Caco-2 (cell line): ENCODE measurements at places on chromosomes 12 and 14.
A peak's percentile ranks its signal among the peaks of the same experiment; 100 is the strongest.

- H3K36me3 ChIP-seq, result no peaks in the 10 kb centered on the region
- no peaks in the 10 kb centered on the region; the same call in none of the 2 replicates for H3K27me3 ChIP-seq
- H3K27ac ChIP-seq, result no peak overlapping the region
- no peak for DNase-seq
- no peak overlapping the region for H3K4me3 ChIP-seq
- no peaks in the 10 kb centered on the region for H3K4me1 ChIP-seq
These were observed 98.2 kb upstream of the GSC start for GRCh38 chr14:94867946-94868771.

GRCh38 chr14:69487771-69488170, 3.2 kb downstream of the PLEKHD1 start:
- no peak for DNase-seq
- H3K27me3 ChIP-seq, result no peaks in the 10 kb centered on the region; the same call in 1 of the 2 replicates
- H3K36me3 ChIP-seq, result no peaks in the 10 kb centered on the region
- H3K27ac ChIP-seq, result no peak overlapping the region
- peaks cover 4% of the 10 kb centered on the region; the same call in 1 of the 2 replicates for H3K4me1 ChIP-seq

- H3K4me3 ChIP-seq, result no peak overlapping the region
- no peak for DNase-seq
- no peaks in the 10 kb centered on the region for H3K27me3 ChIP-seq
- H3K4me1 ChIP-seq, result peaks cover 7% of the 10 kb centered on the region
- no peaks in the 10 kb centered on the region for H3K36me3 ChIP-seq
These were observed 13.1 kb upstream of the ATP5F1B start for GRCh38 chr12:56658921-56659320.

DNA sequence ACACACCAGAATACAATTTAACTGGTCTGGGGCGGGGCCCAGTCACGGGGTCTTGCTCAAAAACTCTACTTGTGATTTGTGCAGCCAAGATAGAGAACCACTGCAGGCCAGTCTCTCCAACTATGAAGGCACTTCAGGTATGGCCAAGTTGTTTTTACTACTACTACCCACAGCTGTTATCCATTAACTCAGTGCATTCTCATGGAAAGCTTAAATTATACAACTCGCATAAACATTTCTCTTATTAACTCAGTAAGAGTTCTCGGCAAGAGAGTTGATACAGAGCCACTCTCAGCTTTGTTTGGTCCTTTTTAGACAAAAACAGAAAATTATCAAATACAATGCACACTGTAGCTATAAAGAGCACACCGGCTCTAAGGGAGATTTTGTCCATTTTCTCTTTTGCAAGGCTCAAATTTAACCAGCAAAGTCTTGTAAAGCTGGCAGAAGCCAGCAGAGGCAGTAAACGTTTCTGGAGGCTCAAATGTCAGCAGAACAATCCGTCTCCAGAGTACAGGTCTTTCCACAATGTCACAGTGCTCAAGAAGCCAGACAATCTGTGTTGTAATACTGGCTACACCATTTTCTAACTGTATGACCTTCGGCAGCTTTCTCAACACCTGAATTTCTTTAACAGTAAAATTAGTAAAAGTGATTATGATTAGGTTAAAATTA, 85.9 kb downstream of the PTGER2 start:
- H3K4me1 ChIP-seq, result no peaks in the 10 kb centered on the region
- peak; percentile 15 for DNase-seq
- no peaks in the 10 kb centered on the region for H3K36me3 ChIP-seq
- H3K4me3 ChIP-seq, result no peak overlapping the region
- H3K27me3 ChIP-seq, result no peaks in the 10 kb centered on the region

DNA sequence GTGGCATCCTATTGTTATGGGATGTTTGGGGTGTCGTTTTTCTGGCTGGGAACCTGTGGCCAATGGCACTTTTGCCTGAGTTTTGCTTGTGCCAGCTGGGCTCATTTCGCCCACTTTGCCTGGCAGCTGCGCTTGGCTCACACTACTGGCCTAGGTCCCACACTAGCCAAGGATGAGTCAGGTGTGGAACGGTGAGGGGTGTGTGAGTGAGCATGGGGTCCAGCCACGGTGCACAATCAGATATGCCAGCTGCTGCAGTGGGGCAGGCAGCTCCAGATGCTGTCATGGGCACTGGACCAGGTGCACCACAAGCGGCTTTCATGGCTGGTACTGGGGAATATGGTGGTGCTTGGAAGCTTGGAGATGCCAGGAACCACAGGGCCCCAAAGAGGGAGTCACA, 21.5 kb downstream of the TRHDE start:
- no peak overlapping the region for H3K27ac ChIP-seq
- H3K36me3 ChIP-seq, result no peaks in the 10 kb centered on the region
- no peaks in the 10 kb centered on the region for H3K4me1 ChIP-seq
- no peaks in the 10 kb centered on the region for H3K27me3 ChIP-seq
- no peak overlapping the region for H3K4me3 ChIP-seq
- DNase-seq, result no peak

DNA sequence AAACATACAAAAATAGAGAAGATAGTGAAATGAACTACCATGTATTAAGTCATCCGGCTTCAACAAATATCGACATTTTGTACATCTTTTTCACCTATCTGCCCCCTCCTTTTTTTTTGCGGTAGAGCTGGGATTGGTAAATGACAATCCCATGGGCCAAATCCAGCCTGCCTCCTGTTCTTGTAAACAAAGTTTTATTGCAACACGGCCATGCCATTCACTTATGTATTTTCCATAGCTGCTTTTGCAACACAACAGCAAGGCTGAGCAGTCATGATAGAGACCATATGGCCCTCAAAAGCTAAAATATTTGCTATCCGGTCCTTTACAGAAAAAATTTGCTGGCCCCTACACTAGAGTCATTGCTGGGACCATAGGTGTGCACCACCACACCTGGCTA, 58.1 kb upstream of the PLEKHG3 start:
- H3K36me3 ChIP-seq, result no peaks in the 10 kb centered on the region
- DNase-seq, result peak; percentile 27
- H3K4me3 ChIP-seq, result no peak overlapping the region
- H3K27me3 ChIP-seq, result no peaks in the 10 kb centered on the region

- no peaks in the 10 kb centered on the region for H3K36me3 ChIP-seq
- H3K4me3 ChIP-seq, result no peak overlapping the region
- H3K27me3 ChIP-seq, result no peaks in the 10 kb centered on the region
These were observed 7.1 kb upstream of the SMUG1 start for GRCh38 chr12:54195737-54196347.

DNA sequence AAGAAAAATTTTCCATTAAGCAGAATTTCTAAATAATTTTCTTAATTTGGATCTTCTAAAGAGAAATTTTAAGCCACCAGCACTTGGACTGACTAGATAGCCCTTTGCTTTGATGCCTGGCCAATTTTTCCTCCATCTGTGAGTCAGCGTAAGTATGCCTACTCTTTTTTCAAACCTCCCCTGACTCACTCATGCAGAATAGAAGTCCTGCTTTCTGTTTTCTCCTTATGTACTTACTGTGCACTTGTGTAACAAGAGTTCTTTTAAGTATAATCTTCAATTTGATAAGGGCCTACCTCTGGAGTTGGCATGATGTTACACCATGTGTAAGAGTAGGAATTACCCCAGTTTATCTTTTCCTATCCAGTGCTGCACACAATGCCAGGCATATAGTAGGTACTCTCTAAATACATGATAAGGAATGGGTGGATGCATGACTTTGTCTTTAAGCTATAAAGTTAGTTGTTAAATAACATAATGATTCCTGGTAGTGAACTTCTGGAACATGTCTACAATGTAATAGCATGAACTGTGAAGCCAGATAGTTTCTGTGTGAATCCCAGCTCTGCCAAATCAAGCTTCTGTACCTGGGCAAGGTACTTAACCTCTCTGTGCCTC, 329.6 kb downstream of the TMTC2 start:
- no peaks in the 10 kb centered on the region for H3K4me1 ChIP-seq
- H3K36me3 ChIP-seq, result no peaks in the 10 kb centered on the region
- DNase-seq, result no peak
- no peaks in the 10 kb centered on the region for H3K27me3 ChIP-seq
- no peak overlapping the region for H3K4me3 ChIP-seq

- H3K27ac ChIP-seq, result no peak overlapping the region
- H3K4me1 ChIP-seq, result no peaks in the 10 kb centered on the region
- DNase-seq, result no peak
- no peaks in the 10 kb centered on the region for H3K27me3 ChIP-seq
These were observed 15.4 kb upstream of the SELPLG start for GRCh38 chr12:108649126-108649525.

- no peak for DNase-seq
- no peak overlapping the region for H3K4me3 ChIP-seq
- no peaks in the 10 kb centered on the region for H3K36me3 ChIP-seq
- no peak overlapping the region for H3K27ac ChIP-seq
These were observed 310.6 kb downstream of the VRK1 start for GRCh38 chr14:97107760-97108159.

DNA sequence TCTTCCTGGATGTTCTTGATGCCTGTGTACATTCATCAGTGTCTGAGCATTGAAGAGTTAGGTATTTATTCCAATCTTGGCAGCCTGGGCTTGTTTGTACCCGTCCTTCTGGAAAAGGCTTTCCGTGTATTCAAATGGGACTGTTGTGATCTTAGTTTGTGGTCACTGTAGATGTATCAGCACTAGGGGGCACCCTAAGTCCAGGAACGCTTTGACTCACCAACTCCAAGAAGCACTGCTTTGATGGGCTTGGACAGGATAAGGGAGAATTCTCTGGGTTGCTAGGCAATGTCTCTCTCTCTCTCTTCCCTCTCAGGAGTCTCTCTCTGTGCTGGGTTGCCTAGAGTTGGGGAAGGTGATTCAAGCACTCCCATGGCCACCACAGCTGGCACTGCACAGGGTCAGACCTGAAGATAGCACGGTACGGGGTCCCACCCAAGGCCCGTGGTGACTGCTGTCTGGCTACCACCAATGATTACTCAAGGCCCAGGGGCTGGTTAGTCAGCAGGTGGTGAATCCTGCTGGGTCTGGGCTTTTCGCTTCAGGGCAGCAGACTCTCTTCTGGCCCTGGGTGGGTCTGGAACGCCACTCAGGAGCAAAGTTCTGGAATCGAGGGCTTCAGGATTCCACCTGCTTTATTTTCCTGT, 211.1 kb upstream of the RGS6 start:
- no peaks in the 10 kb centered on the region for H3K27me3 ChIP-seq
- no peaks in the 10 kb centered on the region for H3K4me1 ChIP-seq
- no peak overlapping the region for H3K4me3 ChIP-seq
- no peaks in the 10 kb centered on the region for H3K36me3 ChIP-seq
- peak; percentile 59 for DNase-seq

DNA sequence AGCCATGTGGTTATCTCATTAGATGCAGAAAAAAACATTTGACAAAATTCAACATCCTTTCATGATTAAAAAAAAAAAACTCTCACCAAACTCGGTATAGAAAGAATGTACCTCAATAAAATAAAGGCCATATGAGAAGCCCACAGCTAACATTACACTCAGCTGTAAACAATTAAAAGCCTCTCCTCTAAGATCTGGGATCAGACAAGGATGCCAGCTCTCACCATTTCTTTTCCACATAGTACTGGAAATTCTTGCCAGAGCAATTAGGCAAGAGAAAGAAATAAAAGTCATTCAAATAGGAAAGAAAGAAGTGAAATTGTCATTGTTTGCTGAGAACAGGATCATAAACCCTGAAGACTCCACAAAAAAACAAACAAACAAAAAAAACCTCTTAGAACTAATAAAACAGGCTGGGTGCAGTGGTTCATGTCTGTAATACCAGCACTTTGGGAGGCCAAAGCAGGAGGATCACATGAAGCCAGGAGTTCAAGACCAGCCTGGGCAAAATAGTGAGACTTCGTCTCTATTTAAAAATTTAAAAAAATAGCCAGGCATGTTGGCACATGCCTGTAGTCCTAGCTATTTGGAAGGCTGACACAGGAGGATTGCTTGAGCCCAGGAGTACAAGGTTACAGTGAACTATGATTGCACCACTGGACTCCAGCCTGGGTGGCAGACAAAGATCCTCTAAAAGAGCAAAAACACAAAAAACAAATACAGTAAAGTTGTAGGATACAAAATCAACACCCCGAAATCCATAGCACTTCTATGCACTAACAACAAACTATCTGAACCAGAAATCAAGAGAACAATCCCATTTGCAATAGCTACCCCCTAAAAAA, 114.4 kb downstream of the FOXA1 start:
- H3K36me3 ChIP-seq, result no peaks in the 10 kb centered on the region; the same call in 1 of the 2 replicates
- no peaks in the 10 kb centered on the region for H3K4me1 ChIP-seq
- no peak for DNase-seq
- H3K27ac ChIP-seq, result no peak overlapping the region

DNA sequence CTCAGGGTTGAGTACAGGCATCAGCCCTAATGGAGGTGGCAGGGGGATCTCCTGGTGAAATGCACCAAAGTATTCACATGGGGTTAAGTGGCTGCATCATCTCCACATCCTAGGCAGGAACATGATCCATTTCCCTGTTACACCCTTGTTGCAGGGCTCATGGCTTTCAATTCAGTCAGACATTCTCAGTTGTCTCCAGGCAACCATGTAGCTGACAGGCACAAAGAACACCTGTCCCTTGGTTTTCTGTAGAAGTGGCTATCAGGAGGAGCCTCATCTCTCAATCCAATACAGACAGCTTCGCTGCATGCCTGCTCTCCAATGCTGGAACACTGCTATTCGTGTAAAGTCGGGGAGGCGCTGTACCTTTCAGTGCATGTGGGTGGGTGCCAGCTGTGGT, 299.0 kb upstream of the FOXG1 start:
- H3K4me1 ChIP-seq, result no peaks in the 10 kb centered on the region
- no peak overlapping the region for H3K27ac ChIP-seq
- H3K36me3 ChIP-seq, result no peaks in the 10 kb centered on the region
- H3K27me3 ChIP-seq, result no peaks in the 10 kb centered on the region
- no peak overlapping the region for H3K4me3 ChIP-seq

DNA sequence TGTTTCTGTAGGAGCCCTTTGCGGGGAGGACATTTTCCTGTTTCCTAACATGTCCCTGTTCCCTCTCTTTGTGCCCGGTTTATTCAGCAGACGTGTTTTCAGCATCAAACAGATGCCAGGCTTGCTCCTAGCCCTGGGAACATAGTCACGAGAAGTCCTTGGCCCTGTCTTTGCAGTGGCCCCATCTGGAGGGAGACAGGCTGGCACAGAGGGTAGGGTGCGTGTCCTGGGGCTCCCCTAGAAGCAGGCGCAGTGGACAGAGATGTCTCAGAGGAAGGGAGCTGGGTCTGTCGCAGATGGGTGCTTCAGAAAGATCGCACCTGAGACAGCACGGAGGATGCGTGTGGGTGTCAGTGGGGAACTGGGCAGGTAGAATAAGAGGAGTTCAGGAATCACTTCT, 75.0 kb upstream of the DYNC1H1 start:
- peaks cover 5% of the 10 kb centered on the region; the same call in 1 of the 2 replicates for H3K36me3 ChIP-seq
- no peak for DNase-seq
- no peak overlapping the region for H3K27ac ChIP-seq
- no peaks in the 10 kb centered on the region for H3K4me1 ChIP-seq
- no peaks in the 10 kb centered on the region for H3K27me3 ChIP-seq
- no peak overlapping the region for H3K4me3 ChIP-seq

GRCh38 chr12:2930865-2931264, 28.3 kb upstream of the TEAD4 start:
- DNase-seq, result no peak
- no peaks in the 10 kb centered on the region for H3K4me1 ChIP-seq

DNA sequence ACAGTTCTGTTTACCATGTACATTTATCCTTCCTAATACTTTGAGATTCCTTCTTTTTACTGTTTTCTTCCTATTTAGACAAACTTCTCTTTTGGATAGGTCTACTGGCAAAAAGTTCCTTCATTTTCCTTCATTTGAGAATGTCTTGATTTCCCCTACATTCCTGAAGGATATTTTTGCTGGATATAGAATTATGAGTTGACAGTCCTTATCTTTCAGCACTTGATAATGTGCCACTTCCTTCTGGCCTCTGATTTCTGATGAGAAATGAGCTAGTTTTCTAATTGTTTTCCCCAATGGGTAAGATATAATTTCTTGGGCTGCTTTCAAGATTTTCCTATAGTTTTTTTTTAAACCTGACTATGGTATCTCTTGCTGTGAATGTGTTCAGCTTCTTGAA, 75.6 kb downstream of the CEP83 start:
- H3K27me3 ChIP-seq, result no peaks in the 10 kb centered on the region
- no peaks in the 10 kb centered on the region for H3K4me1 ChIP-seq
- no peak overlapping the region for H3K4me3 ChIP-seq
- DNase-seq, result no peak
- no peaks in the 10 kb centered on the region for H3K36me3 ChIP-seq
- no peak overlapping the region for H3K27ac ChIP-seq
